ENCODE measurements at places on chromosomes 12 and 14.

DNA sequence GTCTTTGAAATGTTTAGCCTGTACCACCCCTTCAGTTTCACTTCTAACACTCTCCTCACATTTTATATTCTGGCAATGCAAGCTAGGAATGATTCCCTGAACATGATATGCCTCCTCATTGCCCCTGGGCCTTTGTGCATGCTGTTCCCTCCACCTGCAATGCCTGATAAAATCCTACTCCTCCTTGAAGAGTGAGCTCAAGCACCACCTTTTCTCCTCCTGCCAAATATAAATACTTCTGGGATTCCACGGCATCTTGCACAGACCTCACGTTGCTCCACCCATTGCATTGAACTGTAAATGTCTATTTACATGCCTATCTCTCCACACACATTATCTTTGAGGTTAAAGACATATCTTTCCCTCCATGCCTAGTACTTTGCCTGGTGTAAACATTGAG lies 21.1 kb downstream of the NKX2-1 start:
- no peak for DNase-seq

DNA sequence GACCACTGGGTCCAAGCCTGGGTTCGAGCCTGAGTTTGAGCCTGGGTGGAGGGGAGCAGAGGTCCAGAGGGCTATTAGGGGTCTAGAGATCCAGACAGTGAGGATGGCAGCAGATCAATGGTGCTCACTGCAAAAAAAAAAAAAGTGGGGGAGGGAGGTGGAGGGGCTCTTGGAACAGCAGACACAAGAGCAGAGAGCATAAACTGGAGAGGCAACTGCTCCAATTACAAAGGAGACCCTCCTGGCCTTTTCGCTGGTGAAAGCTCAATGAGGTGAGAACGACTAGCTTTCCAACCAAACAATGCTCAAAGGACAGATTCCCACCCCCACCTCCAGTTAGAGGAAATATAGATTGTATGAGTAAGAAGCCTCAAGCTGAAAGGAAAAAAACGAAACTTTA lies 124.2 kb upstream of the TSPAN8 start:
- no peak for DNase-seq

DNA sequence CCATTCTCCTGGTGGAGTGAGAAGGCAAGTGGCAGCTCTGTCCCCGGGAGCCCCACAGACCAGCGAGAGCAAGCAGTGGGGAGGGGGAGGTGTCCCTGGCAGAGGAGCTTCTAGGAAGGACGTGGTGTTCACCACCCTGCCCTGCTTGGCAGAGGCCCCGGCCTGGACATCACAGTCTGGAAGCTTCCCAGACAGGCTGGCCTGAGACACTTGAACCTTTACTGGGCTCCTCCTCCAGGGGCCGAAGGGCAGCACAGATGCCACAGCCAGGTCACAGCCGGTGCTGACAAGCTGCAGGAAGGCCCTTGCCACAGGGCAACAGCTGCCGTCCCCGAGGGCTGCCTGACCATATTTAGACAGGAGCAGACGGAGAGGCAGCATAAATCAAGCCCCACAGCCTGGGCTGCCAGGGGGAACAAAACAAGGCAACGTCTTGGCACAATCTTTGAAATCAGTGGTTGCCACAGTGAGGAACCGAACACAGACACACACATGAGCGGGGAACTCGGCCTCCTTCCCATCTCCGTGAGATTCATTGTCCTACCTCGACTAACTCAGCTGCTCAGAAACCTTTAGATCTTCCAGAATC lies 28.5 kb downstream of the PRIMA1 start:
- DNase-seq: no peak

GRCh38 chr12:132366341-132366861 lies 37.0 kb upstream of the GALNT9 start:
- DNase-seq: no peak

DNA sequence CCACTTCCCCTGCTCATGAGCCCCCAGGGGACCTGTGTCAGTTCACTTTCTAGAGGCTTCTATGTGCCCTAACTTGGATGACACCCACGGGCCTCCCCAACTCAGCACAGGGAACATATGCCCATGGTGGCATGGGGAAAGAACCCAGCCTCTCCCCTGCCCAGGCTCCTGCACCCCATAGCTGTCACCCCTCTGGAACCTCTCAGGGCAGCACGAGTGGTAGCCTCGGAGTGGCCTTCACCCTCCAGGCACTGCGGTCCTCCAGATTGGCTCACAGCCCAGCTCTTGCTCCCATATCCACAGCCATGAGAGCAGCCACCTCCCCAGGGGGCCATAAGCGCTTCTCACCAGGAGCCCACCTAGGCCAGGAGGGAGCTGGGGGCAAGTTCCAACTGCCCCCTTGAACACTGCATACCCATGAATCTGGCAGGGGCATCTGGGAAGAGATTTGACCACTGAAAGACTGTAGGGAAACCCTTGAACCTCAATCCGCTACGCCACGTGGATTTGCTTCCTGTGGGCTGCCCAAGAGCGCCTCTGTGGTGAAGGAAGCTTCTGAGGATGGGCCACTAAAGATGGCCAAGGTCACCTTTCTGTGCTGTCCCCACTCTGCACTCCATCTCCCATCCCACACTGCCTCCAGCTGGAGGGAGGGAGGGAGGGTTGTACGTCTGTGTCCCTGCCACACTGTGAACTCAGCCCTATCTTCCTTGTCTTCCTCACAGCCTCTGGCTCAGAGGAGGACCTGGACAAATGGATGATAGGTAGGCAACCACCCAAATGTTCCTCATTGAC lies 11.9 kb downstream of the PLD4 start:
- DNase-seq: no peak

- no peak for DNase-seq
Observed at GRCh38 chr14:53890611-53891101, 66.0 kb downstream of the BMP4 start.

GRCh38 chr12:1911598-1912575 lies 6.6 kb downstream of the CACNA2D4 start:
- no peak for DNase-seq

DNA sequence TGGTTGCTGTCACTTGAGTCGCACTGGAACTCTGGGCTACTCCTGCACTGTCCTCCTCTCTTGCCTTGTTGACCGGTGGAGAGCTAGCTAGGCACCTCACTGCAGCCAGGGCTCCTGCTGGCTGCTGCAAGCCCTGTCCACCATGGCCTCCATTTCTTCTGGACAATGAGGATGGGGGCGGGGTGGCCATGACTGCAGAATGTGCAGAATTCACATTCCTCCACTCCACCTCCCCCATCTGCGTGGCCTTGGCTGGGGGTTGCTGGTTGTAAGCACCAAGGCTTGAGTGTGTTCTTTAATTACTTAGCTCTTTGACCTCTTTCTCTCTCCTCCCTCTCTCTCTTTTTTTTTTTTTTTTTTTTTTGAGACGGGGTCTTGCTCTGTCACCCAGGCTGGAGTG lies 248.5 kb downstream of the PCNX1 start:
- no peak for DNase-seq

DNA sequence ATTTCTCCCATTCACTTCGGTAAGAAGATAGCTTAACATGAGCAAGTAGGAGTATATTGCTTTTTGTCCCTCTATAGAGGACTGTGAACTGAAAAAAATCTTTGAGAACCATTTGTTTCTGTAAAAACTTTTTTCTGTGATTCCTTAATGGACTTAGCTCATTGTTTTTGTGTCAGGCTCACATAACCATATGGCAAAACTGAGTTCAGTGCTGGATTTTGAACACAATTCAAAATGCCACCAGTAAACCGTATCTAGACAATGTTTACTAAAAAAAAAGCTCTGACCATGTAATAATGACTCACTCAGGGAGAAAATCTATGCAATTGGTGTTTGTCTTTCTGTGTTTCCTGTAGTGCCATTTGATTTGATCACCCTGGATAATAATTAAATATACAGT lies 5.2 kb downstream of the TRHDE start:
- DNase-seq: no peak

DNA sequence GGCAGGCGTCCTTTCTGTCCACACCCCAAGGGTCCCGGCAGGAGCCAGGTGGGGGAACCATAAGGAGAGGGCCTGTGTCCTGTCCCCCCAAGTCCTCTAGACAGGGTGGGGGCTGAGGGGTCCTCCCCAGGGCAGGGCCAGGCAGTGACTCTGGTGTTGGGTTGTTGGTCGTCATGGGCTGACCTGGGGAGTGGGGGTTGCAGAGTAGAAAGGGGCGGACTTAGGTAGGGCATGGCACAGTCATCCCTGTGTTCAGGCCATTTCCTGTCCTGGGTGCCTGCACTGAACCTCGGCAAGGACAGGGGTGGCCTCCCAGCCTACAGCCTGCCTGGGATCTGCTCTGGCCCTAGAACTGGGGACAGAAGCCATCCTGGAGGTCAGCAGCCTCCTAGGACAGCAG lies 356.2 kb downstream of the TMEM121 start:
- no peak for DNase-seq

DNA sequence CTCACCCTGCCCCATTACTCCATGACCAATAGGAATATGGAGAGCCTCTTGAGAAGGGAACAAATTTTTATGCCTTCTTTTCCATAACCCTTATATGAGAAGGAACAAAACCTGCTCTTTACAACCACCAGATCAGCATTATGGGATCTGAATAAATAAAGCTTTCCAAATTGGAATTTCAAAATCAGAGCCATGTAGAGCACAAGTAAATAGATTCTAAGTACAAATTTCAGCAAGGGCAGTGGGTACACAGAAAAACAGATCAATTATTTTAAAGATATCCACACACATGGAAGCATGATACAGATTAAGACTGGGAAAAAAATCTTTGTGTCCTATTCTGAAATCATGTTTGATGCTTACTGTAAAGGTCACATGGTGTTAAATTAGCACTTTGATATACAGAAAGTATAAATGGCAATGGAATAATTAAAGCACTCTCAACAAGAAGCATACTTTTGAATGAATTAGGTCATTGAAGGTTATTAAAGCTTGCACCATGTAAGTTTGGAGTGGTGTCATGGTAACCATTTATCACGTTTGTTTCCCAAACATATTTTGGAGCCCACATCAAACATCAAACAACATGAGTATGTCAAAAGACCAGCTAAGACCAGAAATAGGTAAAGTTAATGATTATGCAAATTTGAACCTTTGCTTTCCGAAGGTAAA lies 75.9 kb upstream of the AVPR1A start:
- no peak for DNase-seq

GRCh38 chr12:77745624-77746023 lies 85.1 kb upstream of the NAV3 start:
- DNase-seq: no peak

DNA sequence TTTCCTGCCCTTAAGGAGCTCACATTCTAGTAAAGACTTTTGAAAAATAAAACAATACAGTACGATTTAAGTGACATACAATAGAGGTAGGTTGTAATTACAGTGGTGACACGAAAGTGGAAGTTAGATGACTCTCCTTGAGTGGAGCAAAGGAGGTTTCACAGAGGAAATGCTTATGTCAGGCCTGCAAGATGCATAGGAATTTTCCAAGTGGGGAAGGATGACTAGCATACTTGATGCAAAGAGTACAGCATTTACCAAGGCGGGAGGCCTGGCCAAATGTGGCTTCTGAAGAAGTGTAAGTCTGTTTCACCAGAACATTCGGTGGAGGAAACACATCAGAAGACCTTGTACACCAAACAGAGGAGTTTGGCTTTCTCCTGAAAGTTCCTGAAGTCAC lies 55.2 kb downstream of the ERO1A start:
- no peak for DNase-seq

GRCh38 chr12:1877169-1877878 lies 41.1 kb downstream of the CACNA2D4 start:
- DNase-seq: no peak

GRCh38 chr14:68761391-68761790 lies 31.5 kb downstream of the ZFP36L1 start:
- DNase-seq: no peak

GRCh38 chr12:48875944-48876515 lies 10.4 kb upstream of the RND1 start:
- no peak for DNase-seq

DNA sequence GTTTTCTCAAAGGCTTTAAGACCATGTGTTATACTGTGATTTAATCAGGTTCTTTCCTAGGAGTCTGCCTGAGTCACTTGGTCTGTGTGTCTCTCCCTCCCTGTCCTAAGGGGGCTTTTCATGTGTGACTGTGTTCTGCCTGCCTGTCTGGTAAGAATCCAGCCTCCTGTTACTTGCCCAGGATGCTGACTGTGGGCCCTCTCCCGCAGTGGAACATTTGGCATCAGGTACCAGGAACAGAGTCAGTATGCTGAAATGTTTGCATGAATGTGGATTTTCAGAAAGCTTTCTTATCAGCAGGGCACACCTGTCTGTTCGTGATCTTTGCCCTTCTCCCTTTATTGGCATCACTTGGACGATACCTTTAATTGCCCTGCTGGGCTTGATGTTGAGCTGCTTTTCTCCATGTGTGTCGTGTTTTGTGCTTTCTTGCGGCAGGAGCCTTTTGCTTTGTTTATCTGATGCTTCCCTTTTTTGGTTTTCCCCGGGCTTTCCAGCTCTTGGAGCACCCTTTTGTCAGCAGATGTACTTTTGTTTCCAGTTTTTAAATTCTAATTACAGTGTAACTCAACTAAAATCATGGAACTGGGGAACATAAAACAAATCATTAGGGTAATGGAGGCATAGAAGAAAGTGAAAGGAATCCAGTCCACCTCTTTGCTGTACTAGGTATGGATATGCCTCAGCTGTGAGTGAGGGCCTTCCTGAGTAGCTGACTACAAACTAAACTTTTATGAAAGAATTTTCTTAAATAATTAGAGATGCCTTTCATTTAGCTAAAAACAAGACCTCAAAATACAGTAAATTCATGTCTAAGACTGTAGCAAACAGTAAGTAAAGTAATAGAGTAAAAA lies 72.5 kb downstream of the TRAF3 start:
- DNase-seq: no peak

DNA sequence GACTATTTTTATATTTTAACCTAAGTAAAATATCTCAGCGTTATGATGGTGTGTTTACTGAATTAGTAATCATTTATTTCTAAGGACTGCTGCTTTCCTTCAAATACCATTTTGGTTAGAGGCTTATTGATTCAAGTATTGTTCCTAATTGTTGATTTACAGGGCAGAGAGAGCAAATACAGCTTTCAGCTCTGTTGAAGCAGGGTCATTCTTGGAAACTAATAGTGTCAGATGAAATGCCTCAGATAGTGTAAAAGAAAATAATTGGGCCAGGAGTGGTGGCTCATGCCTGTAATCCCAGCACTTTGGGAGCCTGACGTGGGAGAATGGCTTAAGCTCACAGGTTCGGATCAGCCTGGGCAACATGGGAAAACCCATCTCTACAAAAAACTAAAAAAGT lies 249.3 kb downstream of the FUT8 start:
- no peak for DNase-seq

DNA sequence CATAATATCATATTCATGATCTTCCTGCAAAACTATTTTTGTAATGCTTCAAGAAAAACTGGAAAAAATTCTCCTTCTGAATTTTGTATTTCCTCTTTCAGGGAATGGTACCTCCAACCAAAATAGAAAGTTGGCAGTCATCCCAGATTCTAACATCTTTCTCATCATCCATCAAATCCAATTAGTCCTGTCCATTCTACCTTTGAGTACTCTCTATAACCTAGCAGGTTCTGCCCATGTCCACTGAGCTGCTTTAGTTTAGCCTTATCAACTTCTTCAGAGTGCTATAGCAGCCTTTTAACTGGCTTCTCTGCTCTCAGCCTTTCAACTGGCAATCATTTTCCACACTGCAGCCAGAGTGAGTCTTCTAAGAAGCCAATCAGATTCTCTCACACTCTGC lies 236.2 kb downstream of the AKAP6 start:
- no peak for DNase-seq

Data from AG09309 (cell line).